ENCODE measurements at places on chromosomes 7 and 10. TPM values are rescaled to one million over a fixed set of nuclear protein-coding genes. Genes with fewer than 3 reads are reported as not detected.
A peak's percentile ranks its signal among the peaks of the same experiment; 100 is the strongest.

SLC26A5 gene
- total RNA-seq: not detected

GRCh38 chr7:128380483-128381106 lies 19.1 kb upstream of the PRRT4 start:
- no peak for DNase-seq

MMP21 gene
- total RNA-seq: not detected

PDE6C gene
- not detected for total RNA-seq

GRCh38 chr10:90988802-90989201 lies 67.9 kb upstream of the ANKRD1 start:
- DNase-seq: no peak

NAT16 gene
- total RNA-seq: not detected

DNA sequence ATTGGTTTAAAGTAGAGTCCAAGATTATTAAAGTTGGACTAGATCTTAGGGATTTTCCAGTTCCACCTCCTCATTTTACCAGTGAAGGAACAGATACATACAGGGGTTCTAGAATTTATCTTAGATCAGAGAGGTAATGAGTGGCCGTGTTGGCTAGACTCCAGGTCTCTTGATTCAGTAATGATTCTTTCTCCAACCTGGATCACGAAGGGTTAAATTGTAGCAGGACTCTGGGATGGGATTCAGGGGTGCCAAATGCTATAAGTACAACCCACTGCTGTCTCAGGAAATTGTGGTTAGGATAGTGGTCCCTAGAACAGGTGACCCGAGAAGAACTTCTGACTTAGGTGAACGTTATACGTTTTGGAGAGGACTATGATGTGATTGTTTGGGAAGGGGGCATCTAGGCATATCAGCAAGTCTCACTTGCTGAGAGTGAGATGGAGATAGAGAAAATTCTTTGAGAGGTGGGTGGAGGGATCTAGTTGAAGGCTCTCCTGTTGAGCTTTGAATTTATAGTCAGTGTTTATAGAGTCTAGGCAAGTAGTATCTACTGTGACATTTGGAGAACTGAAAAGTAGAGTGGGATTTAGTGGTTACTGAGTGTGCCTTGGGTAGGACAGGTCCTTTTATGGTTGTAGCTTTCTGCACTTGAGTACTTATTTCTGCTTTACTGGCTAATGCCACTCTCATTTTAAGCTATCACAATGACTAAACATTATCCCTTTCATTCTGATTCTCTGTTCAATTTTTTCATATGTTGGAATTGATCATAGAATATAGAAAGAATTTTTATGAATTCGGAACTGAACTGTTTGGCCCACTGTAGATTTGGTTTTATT lies 58.3 kb downstream of the ST7 start:
- no peak for DNase-seq

PAPOLB gene
- not detected for total RNA-seq

GRCh38 chr10:13634207-13634606 lies 47.4 kb downstream of the PRPF18 start:
- DNase-seq: no peak

- peak; percentile 88 for DNase-seq
Observed at GRCh38 chr7:41698726-41699125, 4.2 kb downstream of the INHBA start.

DNA sequence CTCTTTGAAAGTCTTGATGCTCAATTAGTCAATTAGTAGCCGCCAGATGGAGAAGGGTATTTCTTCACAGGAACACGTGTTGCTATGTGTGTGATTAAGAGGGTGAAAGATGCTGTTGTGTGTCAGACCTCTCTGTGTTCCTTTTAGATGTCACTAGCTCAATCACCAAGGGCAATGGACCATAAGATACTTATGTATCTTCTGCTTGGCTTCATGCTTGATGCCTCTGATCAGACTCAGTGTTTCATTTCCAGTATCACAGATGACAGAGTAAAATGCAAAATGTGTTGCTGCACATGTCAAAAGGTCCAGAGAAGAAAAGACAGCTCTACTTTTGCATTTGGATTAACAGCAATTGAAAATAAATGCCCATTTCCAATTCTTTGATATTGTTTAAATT lies 865.9 kb downstream of the CNTNAP2 start:
- DNase-seq: no peak

SMO gene
- 10.9 TPM for total RNA-seq

KIAA1549 gene
- total RNA-seq: 5.1 TPM

OPN1SW gene
- not detected for total RNA-seq

DNA sequence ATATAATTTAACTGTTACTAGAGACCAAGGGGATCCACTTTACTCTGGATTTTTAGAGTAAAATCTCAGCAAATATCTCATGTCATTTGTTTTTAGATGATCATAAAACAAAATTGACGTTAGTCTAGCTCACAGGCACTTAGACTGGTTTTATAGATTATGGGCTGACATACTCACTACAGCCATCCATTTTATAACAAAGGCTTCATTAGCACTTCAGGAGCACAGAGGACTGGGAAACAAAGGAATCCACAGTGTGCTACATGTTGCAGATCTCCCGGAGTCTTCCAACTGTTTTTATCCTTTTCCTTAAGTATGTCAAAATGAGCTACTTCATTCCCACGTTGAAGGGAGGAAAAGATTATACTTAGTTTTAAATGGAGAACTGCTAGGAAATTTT lies 15.9 kb upstream of the SCRN1 start:
- DNase-seq: no peak

GRCh38 chr10:132061465-132061864 lies 4.3 kb upstream of the JAKMIP3 start:
- no peak for DNase-seq

GRCh38 chr10:114623661-114624294 lies 34.3 kb downstream of the ABLIM1 start:
- DNase-seq: peak; percentile 71

DNA sequence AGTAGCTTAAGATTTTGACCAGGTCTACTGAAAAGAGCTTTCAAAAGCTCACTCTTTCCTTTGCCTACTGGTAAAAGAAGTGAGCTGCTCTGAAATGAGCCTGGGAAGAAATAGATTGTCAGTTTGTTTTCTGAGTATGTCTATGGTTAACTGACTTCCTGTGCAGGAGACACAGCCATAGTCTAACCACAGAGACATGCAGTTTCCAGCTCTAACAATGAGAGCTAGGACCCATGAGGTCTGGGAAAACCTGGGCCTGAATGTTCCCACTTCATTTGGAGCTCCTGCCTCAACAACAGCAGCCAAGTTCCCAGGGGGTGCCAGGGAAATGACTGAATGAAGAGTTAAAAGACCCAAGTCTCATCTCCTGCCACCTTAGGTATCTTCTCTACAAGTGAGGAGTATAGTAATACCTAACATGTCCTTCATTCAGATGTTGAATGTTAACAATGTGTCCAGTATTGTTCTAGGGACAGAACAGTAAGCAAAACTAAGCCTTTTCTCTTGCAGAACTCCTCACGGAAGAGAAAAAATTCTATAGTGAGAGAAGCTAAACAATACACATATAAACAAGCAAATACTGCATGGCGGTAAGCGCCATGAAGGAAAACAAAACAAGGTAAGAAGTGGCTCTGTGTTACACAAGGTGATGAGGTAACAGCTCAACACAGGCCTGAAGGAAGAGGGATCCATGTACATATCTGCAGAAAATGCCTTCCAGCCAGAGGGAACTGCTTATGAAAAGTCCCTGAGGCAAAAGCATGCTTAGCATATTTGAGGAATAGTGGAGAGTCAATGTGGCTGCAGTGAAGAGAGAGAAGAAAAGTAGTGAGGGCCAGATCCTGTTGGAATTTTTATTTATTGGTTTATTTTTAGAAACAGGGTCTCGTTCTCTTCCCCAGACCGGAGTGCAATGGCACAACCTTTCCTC lies 26.4 kb upstream of the ANKRD1 start:
- DNase-seq: no peak
